ENCODE measurements at places on chromosomes 4 and X.
A peak's percentile ranks its signal among the peaks of the same experiment; 100 is the strongest.

GRCh38 chr4:54727346-54727745 is 69.6 kb downstream of the KIT start:
- DNase-seq = no peak

DNA sequence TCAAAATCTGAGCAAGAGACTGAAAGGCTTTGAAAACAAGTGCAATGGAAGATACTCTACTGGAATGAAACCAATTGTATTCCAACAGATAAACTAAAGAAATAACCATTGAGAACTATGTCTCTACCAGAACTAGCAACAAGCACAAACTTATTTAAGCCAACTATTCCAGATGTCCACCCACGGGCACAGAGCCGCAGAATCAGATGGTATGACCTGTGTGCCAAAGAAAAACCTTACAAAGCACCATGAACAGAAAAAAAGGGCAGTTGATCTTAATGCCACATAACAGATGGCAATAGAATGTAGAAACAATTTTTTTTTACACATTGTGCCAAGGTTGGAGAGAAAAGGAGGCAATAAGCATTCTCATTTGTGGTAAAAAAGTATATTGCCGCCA is 269.3 kb upstream of the ADGRL3 start:
- no peak for DNase-seq

- no peak for DNase-seq
These were observed 252.5 kb downstream of the COL25A1 start for GRCh38 chr4:109049926-109050325.

GRCh38 chr4:48065587-48066052 is 49.0 kb downstream of the NIPAL1 start:
- DNase-seq = no peak

DNA sequence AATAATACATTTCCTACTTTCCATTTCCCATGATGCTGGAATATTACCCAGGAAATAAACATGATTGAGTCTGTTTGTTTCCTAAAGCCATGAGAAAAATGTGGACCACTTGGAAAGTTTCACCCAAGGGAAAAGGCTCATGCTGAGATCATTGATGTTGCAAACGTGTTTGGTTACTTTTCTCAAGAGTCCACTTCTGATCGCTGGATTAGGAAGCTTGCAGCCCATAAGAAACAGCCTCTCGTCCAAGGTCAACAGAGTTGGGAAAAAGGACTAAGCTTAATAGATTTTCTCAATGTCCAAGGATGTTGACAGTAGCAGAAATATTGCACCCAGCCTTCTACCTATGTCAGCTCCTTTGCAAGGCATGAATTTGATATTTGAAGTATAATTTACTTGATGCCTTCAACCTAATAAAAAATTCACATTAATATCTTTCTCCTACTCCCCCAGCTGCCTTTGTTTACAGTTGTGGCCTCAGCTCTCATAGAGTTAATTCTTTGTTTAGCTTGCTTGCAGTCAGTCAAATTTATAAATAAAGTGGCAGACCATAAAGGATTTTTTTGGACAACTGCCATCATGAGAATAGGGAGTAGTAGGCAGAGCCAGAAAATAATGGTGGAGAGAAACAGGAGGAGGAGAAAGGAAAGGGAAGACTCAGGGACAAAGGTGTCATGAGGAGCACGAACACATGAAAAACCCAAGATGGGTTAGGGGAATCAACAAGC is 65.6 kb upstream of the BLTP1 start:
- no peak for DNase-seq

GRCh38 chr4:72489267-72489666 is 79.8 kb downstream of the ADAMTS3 start:
- no peak for DNase-seq

DNA sequence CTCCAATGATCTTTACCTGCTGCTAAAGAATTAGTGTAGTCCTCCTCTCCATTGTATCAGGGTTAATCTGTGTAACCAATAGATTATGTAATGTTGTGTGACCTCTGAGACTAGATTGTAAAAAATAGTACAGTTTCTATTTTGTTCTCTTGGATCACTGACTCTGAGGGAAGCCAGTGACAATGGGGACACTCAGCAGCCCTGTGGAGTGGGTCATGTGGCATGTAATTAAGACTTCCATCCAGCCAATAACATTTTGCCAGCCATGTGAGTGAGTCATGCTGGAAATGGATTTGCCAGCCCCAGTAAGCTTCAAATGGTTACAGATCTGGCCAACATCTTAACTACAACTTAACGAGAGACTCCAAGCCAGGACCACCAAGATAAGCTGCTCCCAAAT is 332.3 kb downstream of the PTTG2 start:
- DNase-seq = no peak

DNA sequence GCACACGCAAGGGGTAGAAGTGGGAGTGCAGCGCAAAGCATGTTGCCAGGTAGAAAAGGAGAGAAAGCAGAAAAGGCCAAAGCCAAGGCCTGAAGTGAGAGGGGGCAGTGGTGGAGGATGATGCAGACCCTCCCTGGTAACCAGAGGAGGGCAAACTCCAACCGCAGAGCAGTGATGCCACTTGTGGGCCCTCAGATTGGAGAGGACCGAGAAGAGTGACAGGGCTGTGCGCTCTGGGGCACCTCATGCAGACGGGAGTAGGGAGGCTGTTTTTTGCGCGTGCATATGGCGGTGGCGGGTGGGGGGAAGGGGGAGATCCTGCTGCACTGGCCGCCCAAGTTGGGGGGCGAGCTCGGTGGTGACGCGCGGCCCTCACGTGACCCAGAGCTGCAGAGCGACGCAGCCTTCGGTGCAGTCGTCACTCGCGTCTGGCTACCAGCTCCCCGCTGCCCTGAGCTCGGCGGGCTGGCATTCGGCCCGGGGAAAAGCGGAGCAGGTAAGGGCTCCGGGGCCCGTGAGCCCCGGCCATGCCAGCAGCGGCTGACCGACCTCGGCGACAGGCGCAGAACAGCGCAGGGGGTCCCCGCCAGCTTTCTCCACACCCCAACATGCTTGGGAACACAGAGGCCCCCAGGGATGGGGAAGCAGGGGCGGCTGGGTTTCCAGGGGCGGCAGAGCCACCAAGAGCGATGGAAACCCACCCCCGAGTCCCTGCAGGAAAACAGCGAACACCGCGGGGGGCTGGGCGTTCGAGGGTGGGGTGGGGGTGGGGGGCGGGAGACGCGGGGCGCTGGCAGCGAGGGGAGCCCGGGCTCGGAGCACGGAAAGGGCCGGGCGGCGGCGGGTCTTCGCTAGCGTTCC is at the start of gene BEX3:
Gene BEX3, plus strand, starts transcription at position 421 of the 861 bp plus-strand sequence. CDS start 984 bp downstream, outside the sequence.
- DNase-seq = no peak

DNA sequence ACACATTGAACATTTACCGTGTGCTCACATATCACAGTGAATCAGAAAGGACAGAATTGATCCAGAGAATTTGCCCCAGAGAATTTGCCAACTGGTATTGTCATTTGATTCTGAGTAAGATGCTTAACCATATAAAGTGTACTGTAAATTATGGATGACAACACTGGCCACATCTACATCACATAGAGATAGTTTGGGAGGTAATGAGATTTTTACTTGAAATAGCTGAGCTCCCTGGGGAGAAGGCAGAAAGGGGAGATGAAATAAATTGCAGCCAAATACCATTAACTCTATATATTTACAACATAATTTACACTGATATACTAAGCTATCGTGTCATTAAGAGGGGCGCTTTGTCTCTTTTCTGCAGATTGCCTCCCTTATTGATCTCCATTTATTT is 564.0 kb downstream of the KCNIP4 start:
- DNase-seq = no peak

DNA sequence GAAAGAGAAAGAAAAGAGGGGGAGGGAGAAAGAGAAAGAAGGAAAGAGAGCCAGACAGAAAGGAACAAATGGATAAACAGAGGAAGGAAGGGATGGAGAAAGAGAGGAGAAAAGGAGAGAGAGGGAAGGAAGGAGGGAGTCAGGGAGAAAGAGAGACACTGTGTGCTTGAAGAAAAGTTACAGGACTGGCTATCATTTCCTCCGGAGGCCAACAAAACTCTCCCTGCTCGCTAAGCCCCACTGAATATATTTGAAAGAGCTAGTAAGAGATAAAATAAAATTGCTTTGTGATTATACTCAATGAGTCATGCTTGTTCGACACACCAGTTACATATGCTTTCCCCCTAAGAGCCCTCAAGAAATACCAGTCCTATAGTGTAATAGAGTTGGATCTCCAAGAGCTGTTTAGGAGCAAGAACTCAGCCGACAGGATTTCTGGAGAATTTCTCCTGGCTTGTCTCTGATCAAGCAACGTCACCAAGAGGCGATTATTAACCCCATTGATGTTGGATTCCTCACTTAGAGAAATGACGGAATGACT is 102.2 kb downstream of the MXRA5 start:
- no peak for DNase-seq

- no peak for DNase-seq
These were observed 1.8 kb downstream of the LIMCH1 start for GRCh38 chr4:41539711-41540110.

DNA sequence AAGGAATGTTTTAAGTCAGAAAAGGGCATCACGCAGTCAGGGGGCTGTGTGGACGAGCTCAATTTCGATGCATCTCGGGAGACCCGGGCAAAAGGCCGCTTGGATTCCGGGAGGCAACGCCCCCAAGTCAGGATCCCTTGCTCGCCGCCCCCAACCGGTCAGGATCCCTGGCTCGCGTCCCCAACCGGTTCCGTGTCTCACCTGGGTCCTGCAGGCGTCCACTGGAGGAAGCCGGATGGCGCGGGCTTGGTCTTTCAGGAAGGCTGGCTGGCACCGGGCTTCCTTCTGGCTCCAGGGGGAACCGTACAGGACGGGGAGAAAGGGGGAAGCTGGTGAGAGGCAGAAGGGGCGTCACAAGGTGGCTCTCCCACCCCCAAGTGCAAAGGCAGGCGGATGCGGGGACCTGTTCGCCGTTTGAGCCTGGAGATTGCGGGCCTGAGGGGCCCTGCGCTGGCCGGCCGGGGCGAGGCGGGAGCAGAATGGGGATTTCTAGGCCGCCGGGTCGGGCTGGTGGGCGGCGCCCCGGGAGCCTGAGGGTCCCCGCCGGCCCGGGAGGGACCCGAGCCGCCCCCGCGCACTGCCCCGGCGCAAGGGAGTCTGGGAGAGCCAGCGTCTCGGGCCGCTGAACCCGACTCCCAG is 84.7 kb downstream of the HPRT1 start:
- no peak for DNase-seq

DNA sequence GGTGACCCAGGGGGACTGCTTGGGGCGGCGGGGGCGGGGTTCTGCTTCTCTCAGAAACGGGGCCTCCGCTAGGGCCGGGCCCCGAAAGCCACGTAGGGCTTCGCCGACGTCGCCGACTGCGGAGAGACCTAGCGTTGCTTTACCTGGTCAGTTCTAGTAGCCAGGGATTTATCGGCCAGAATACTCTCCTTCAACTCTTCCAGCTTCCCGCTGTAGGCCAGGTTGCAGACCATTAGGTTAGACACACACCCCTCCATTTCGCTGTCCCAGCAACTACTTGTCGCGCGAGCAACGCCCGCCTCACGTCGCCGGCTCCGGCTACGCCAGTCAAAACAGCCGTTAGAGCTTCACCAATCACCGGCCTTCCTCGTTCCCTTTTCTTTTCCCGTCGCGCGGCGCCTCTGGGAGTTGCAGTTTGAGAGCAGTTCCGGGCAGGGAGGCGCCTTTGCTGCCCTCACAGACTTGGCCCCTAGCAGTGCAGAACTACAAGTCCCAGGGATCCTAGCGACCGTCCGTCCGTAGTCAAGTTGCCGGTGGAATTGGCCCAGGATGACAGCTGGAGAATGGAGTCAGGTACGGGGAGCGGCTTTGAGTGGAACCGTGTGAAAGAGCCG is at the start of the genes ATG4A and PSMD10:
Gene ATG4A, plus strand, starts transcription at position 515 of the 614 bp plus-strand sequence. Its CDS starts 49 bp downstream, at position 564.
Gene PSMD10, minus strand, starts transcription at position 279 of the 614 bp plus-strand sequence. Its CDS starts 22 bp downstream, at position 257.
- DNase-seq = peak; percentile 95

DNA sequence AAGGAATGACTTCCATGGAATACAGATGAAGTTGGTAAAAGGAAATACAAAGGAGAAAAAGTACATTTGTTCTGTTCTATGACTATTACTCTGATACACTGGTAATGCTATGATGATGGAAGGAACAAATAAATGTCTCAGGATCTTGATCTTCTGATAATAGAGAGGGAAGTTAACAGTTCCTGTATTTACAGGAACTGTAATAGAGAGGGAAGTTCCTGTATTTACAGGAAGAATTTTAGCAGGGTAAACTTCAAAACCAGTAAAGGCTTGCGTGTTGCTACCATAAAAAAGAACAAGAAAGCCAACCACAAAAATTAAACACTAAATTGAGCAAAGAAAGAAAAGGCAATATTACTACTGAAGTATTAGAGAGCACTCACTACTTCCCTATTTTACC is 91.7 kb upstream of the HPGD start:
- no peak for DNase-seq

GRCh38 chrX:64265265-64265664 is 34.9 kb upstream of the ASB12 start:
- no peak for DNase-seq

DNA sequence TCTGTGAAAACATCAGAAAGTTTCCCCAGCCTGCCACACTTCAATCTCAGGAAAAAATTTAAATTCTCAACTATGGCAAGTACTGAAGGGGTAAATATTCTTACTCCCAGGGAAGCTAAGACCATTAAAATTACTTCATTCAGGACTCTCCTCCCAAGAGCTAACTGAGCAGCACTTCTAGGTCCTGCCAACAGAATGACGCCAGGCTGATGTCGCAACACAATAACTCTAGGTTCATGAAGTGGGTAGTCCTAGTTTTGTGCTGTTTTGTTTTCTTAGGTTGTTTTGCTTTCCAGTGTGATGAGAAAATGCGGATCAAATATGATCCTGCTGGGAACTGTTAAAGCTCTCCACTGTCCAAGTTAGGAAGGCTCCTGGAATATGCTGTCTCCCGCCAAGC is 180.0 kb downstream of the NKX6-1 start:
- DNase-seq = no peak

DNA sequence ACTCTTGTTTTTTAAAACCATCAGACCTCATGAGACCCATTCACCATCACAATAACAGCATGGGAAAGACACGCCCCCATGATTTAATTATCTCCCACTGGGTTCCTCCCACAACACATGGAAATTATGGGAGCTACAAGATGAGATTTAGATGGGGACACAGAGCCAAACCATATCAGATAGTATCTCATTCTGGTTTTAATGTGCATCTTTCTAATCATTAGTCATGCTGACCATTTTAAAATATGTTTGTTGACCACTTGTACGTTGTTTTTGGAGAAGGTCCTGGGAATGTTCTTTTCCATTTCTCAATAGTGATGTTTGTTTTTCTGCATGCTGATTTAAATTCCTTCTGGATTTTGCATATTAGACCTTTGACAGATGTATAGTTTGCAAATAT is 119.0 kb downstream of the RTL3 start:
- DNase-seq = no peak

DNA sequence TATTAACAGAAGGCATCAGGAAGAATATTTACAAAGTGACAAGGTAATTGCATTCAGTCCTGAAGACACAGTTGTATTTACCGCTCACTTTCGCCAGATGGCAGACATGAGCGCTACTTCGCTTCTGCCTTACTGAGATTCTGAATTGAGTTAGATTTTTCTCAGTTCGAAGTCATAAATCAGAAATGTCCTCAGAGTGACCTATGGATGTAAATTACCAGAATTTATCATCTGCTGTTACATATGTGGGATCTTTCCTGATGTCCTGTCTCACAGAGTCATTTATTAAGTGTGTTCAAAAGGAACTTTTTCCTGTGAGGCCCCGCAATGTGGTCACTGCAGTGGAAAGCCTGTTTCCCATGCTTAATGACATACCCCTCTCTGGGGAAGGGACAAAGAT is 97.3 kb upstream of the DCLK2 start:
- peak; percentile 1 for DNase-seq
